ENCODE measurements at places on chromosomes 3 and 15. TPM values are rescaled to one million over a fixed set of nuclear protein-coding genes. Genes with fewer than 3 reads are reported as not detected.

ANKRD28 gene
- 72.4 TPM for total RNA-seq

STRIT1 gene
- not detected for total RNA-seq

MAGEL2 gene
- total RNA-seq: not detected

ZDHHC19 gene
- not detected for total RNA-seq

PRR20G gene
- not detected for total RNA-seq

ANKRD63 gene
- total RNA-seq: not detected

ATP13A4 gene
- under 0.01 TPM for total RNA-seq

CHRNA3 gene
- not detected for total RNA-seq

SERPINI2 gene
- not detected for total RNA-seq

KBTBD13 gene
- total RNA-seq: not detected

DUT gene
- total RNA-seq: 35.5 TPM

ISLR gene
- not detected for total RNA-seq

HES1 gene
- total RNA-seq: 49.7 TPM

EPHA3 gene
- not detected for total RNA-seq

MNS1 gene
- 0.20 TPM for total RNA-seq

TMEM41A gene
- 5.4 TPM for total RNA-seq

B2M gene
- total RNA-seq: 1,882 TPM

CHRD gene
- 0.22 TPM for total RNA-seq

REC114 gene
- not detected for total RNA-seq

KLHL6 gene
- under 0.01 TPM for total RNA-seq

RBM6 gene
- total RNA-seq: 19.2 TPM
